ENCODE measurements at places on chromosomes 5 and 9.

GRCh38 chr5:74993743-74994142 is 58.6 kb downstream of the GCNT4 start:
- no peak for DNase-seq

DNA sequence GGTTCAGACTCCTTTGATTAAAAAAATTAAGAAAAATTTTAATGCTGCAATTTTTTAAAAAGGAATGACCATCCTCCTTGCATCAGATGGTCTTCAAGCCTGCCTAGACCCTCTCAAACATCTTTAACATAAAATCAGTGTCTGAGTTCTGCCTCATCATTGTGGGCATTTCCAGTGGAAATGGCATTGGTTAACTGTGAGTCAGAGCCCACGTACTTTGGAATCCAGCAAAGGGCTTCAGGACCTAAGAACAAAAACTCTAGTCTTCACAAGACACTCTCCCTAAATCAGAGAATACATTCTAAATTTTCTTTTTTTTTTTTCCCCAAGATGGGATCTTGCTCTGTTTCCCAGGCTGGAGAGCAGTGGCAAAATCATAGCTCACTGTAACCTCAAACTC is 9.4 kb upstream of the C5orf15 start:
- no peak for DNase-seq

GRCh38 chr9:35617548-35617947 is 665 bp downstream of the CD72 start:
- DNase-seq = no peak

- no peak for DNase-seq
Measured at GRCh38 chr9:136665704-136666371, 3.1 kb downstream of the EGFL7 start.

Measured in stimulated activated CD8-positive, alpha-beta memory T cell treated with anti-CD3 and anti-CD28 coated beads, Interleukin-7, amount 100 ng/mL, for 1 hour (primary cell).